Activated CD4-positive, alpha-beta memory T cell treated with anti-CD3 and anti-CD28 coated beads for 36 hours (primary cell): ENCODE measurements at places on chromosomes 7 and 10. TPM values are rescaled to one million over a fixed set of nuclear protein-coding genes. Genes with fewer than 3 reads are reported as not detected.

CYP3A4 gene
- not detected for total RNA-seq

- DNase-seq = no peak
These were observed 352.7 kb downstream of the PHTF2 start for GRCh38 chr7:78151229-78151628.

DNA sequence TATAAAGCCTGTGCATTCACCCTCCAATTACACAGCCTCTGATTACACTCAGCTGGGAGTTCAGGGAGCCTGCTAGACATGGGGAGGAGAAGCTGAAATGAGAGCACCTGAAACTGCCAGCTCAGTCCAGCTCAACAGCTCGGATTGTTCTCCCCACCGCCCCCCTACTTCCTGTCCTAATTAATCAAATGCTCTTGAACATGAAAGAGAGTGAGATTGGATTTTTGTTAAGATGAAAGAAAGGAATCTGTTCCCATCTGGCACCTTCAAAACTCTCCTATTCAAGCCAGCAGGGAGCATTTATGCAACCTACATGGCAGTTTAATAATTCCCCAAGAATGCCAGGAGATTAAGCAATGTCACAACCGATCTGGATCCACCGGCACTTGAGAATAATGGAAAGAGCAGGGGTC is 98.0 kb downstream of the NPSR1 start:
- no peak for DNase-seq

- no peak for DNase-seq
These were observed 34.8 kb downstream of the SEMA3E start for GRCh38 chr7:83614112-83614511.

- DNase-seq = no peak
These were observed 82.9 kb downstream of the OTUD1 start for GRCh38 chr10:23521735-23522134.

TMEM243 gene
- 44.7 TPM for total RNA-seq

DRGX gene
- not detected for total RNA-seq

- DNase-seq = no peak
These were observed 1034.5 kb downstream of the REEP3 start for GRCh38 chr10:64555666-64556065.

- peak; percentile 29 for DNase-seq
These were observed 31.8 kb upstream of the PRSS1 start for GRCh38 chr7:142717453-142717852.

ADAM8 gene
- total RNA-seq = 165 TPM

- DNase-seq = no peak
These were observed 66.9 kb upstream of the ADAM12 start for GRCh38 chr10:126455036-126455765.

DNA sequence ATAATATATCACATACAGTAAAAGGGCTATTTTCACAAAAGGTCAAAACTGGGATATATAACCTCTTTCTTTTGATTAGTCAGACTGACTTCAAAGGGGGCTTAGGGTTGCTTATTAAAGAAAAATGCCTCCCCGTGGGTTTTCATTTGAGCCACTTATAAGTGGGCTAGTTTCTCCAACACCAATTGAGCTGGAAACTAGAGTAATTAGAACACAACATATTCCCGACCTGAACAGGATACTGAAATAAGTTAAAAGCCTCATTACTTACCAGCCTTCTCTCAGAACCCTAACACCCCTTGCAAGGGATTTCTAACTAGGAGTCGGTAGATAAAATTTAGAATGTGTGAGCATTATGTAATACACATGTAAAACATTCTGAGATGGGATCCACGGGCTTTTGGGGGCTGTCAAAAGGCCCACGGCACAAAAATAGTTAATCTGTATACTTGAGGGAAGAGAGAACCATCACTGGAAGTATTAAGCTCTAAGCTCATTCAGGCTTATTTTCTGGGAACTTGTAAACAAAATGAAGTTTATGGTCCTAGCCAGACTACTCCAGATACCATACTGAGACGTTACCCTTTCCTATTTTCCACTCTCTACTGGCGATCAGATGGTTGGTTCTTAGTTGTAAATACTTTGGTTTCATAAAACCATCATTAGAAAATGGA is 29.3 kb upstream of the KMT2E start:
- DNase-seq = no peak

- no peak for DNase-seq
These were observed 17.3 kb downstream of the DGKI start for GRCh38 chr7:137829337-137829992.

DNA sequence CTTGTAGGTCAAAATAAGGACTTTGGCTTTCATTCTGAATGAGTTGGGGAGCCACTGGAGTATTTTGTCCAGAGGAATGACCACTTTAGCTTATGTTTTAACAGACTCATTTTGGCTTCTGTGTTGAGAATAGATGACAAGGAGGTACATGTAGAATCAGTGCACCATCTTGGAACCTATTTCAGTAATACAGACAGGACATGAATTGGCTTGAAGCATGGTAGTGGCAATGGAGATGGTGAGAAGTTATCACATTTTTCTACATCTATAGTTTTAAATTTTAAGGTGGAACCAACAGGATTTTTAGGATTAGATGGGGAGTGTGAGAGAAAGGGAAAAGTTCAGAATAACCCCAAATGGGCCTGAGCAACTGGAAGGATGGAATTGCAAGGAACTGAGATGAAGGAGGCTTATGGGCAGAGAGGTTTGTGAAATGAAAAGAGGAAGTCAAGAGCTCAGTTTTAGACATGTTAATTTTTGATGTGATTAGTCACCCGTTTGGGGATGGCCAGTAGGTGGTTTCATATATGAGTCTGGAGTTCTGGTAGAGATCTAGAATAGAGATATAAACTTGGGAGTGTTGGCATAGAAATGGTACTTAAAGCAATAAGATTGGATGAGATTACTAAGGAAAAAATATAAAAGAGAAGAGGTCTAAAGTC is 89.2 kb upstream of the JAZF1 start:
- DNase-seq = no peak

- DNase-seq = no peak
These were observed 72.8 kb downstream of the TSPAN12 start for GRCh38 chr7:120785095-120785494.

HECW1 gene
- not detected for total RNA-seq

DNA sequence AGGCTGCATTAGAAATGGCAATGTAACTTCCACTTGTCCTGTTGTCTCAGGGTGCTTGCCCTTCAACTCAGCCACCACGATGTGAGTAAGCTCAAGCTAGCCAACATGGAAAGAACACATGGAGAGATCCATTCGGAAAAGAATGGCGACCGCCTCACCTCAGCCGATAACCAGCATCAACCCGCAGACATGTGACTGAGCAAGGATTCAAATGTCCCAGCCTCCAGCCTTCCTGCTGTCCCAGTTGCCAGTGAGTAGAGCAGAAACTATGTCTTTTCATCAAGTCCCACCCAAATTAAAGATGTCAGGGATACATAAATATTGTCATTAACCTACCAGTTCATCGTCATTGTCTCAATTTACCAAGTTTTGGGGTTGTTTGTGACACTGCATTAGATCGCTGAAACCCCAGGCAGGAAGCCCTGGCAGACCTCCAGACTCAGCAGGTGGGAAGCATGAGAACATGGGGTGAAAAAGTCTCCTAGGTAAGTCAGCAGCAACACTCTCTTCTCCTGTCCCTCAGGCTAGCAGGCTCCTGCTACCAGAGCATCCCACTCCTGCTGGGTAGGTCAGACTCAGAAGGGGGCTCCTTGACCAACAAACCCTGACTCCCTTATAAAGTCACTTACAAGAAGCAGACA is 67.0 kb downstream of the OSBPL3 start:
- DNase-seq = no peak

GNGT1 gene
- not detected for total RNA-seq

DNA sequence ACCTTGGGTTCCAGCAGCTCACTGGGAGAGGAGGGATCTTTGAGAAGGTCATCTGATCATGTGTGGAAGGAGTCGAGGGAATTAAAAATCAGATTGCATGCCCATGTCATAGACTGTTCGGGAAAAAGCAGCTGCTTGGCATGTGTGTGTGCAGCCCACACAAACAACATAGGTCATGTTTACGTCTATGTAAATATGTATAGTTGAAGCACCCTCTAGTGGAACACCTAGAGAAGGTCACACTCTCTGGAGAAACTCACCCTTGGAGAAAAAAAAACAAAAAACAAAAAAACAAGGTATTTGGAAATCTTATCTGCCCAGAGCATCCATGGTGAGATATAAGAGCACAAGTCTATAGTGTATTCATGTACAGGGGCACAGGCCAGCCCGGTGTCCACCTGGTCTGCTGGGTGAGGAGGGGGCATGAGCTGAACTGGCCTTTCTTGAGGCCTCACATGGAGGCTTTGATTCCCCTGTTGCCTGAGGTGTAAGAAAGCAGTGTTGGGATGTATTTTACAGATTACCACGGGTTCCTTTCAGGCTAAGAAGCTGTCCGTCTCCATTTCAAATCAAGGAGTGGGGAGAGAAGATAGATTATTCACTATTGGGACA is 98.0 kb downstream of the NPY start:
- DNase-seq = no peak

GRCh38 chr10:60260321-60260720 is 129.4 kb downstream of the ANK3 start:
- DNase-seq = no peak

FOXP2 gene
- total RNA-seq = not detected

- DNase-seq = no peak
These were observed 84.9 kb upstream of the ZNF716 start for GRCh38 chr7:57364933-57365710.

- no peak for DNase-seq
These were observed 89.0 kb upstream of the KIAA1217 start for GRCh38 chr10:24119896-24120295.

DNA sequence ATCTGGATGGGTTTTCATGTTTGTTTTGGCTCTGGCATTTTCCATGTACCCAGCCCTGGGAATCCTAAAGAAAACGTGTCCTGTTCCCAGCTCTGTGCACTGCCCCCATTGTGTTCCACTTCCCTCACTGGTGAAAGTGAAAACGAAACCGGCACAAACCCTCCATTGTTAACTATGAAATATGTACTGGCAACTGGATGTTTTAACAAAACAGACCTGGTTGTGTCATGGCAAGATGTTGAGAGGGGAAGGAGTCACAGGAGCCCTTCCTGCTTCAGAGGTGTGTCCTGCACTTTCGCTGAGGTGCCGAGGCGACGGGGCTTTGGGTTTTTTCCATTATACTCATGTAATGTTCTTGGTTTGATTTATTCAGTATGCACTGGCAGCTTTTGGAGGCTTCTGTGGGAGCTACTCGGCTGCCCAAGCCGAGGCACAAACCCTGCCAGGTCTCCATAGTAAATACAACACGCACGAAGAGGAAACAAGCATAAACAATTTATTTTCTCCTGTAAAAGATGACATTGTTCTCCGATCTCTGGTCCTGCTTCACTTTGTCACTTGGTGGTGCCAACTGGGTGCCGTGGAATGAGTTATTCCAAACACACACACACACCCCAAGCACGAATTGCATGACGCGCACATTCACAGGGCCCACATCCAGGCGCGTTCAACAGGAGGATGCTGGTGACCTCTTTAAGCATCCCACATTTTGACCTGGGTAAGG is 118.2 kb downstream of the CDK6 start:
- peak; percentile 82 for DNase-seq

SYT15 gene
- total RNA-seq = 0.51 TPM

TEX47 gene
- not detected for total RNA-seq

EIF5AL1 gene
- 3.2 TPM for total RNA-seq

HYAL4 gene
- 0.34 TPM for total RNA-seq
